Fibroblast of skin of left quadriceps (primary cell): ENCODE measurements at places on chromosomes 11 and 22.
A peak's percentile ranks its signal among the peaks of the same experiment; 100 is the strongest.

DNA sequence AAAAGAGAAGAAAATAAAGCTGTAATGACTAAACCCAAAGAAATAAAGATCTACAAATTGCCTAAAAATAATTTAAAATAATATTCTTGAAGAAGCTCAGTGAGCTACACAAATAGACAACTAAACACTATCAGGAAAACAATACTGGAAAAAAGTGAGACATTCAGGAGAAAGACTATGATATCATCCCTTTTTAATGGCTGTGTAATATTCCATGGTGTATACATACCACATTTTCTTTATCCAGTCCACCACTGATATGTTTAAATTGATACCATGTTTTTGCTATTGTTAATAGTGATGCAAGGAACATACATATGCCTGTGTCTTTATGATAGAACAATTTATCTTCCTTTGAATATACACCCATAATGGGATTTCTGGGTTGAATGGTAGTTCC lies 13.1 kb upstream of the OR6T1 start:
- no peak for DNase-seq

- DNase-seq: no peak
Observed at GRCh38 chr11:3229673-3230630, 2.3 kb downstream of the MRGPRE start.

DNA sequence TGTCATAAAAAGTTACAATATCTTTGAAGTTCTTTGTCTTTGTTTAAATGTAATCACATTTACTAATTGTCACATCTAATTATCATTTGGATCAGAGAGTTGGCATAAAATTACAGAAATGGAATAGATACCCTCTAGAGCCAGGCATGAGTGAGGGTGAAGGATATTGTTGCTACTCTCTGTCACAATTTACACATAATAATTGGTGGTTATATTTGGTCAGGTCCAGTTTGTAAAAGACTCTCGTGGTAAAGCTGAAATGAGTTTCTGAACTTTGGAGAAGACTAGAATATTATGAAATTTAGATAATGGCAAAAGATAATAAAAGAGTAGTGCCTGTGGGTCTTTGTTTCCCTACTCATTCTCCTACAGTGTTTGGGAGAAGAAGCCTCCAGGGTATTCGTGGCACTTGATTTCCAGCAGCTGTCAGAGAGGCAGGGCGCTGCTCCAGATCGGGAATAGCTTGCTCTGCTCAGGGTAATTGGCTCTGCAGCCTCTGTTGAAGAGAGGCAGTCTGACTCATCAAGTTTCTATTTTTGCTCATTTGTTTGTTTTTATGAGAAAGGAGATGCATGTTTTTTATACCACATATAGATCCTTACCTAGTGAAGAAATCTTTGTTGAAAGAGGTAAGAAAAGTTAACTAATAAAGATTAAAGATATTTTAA lies 349.9 kb downstream of the CNTN5 start:
- DNase-seq: peak; percentile 11

- DNase-seq: no peak
Observed at GRCh38 chr22:47377926-47378560, 615.6 kb downstream of the TBC1D22A start.

- no peak for DNase-seq
Observed at GRCh38 chr11:8006349-8006977, 19.3 kb downstream of the EIF3F start.

DNA sequence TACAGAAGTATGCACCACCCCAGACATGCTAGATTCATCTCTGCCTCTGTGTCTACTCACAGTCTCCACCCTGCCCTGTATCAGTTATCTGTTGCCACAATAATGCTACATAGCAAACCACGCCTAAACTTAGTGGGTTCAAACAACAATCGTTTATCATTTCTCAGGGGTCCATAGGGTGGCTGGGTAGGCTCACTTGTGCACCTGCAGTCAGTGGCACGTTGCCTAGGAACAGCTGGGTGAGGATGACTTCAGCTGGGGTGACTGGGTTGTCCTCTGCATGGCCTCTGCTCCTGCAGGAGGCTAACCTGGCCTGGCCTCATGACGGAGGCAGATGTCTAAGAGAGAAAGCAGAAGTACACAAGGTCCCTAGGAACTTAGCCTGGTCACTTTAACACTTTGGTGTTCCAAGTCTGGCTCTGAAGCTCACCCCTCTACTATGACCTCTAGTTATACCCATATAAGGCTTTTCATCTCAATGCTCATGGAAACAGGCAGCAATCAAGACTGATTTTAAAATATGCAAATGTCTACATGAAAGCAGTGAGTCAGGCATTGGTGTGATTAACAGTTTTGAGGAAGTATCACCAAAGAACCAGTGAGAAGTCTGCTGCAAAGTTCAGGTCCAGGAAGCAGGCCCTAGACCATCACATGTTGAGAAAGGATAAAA lies 10.7 kb downstream of the OLFML1 start:
- DNase-seq: no peak

GRCh38 chr11:101880222-101880621 lies 34.6 kb upstream of the CEP126 start:
- DNase-seq: no peak
